Right cardiac atrium (tissue), 5 donors: ENCODE measurements at places on chromosomes 5 and 9. TPM values are rescaled to one million over a fixed set of nuclear protein-coding genes. Genes with fewer than 3 reads are reported as not detected.

The ARID3C gene
- polyA plus RNA-seq, result not detected

The ACOT12 gene
- not detected for polyA plus RNA-seq

The RNF130 gene
- 40.8 TPM for polyA plus RNA-seq

The CCNO gene
- polyA plus RNA-seq, result 0.11 TPM

DNA sequence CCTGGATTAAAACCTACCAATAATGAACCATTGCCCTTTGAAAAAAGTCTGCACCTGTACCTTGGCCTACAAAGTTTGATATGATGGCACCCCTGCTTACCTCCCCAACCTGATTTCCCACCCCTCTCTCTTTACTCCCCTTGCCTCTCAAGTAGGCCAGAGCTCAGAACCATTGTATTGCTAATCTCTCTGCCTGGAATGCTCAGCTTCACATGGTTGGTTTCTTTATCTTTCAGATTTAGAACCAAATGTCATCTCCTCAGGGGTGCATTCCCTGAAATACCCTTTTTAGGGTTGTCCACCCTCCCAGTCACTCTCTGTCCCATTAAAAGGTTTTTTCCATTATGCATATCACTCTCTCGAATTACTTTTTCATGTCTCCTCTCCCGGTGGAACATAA is 116.6 kb upstream of the VCAN start:
- no peak for DNase-seq

- no peak for DNase-seq
Observed at GRCh38 chr9:86252870-86253269, 6.6 kb downstream of the C9orf153 start.

GRCh38 chr9:102000956-102001355 is 262.5 kb upstream of the GRIN3A start:
- no peak for DNase-seq

GRCh38 chr5:171654881-171655280 is 130.7 kb upstream of the SMIM23 start:
- DNase-seq, result no peak
